Aorta (tissue), 5 donors: ENCODE measurements at places on chromosomes 12 and 14.

DNA sequence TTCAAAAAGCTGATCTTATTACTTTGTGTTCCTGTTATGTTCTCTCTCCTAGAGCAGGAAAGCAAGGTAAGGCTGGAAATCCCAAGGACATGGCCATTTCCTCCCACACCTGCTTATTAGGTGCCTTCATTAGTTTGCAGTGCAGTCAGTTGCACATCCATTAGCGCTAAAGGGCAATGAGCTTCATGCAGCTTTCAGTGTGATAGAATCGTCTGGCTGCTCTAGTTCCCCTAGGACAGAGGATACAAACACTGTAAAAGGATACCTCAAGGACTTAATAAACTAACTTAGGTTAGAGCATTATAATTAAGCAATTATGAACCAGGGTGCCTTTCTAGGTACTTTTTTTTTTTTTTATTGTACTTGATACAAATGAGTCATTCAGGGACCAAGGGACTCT is 21.1 kb downstream of the TMEM117 start:
- DNase-seq, result no peak

DNA sequence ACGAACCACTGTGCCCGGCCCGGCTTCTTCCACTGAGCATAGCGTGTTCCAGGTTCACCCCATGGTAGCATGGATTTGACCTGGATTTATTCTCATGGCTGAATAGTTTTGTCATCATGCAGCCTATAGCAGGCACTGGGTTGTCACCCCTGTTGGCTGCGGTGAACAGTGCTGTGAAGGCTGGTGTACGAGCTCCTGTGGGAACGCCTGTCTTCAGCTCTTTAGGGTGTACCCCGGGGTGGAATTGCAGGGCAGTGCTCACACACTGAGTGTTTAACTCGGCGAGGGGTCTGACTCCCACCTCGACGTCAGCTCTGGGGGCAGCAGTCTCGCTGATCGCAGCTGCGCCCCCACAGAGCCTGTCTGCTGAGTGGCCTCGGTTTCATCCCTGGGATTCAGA is 15.3 kb downstream of the MMP17 start:
- no peak for DNase-seq

GRCh38 chr14:64636980-64637429 is 67.2 kb upstream of the PLEKHG3 start:
- DNase-seq, result no peak

DNA sequence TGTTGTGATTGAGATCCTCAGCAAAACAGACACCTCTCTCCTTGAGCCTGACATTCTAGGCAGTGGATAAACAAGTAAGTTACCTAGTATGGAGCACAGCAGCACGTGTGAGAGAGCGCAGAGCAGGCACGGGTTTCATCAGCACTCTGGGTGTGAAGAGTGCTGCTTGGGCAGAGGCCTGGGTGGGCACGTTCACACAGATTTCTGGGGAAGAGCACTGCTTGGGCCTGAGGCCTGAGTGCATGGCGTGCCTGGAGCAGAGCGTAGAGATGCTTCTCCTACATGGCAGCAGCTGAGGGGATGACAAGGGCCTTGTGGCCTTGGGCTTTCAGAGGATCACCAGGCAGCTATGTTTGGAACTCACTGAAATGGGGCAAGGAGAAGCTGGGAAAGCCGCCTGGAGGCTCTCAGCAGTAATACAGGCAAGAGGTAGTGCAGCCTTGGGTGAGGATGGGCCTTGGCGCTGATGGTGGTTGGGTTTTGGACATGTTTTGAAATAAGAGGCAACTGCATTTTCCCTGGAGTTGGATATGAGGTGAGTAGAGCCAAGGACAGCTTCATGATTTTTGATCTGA is 17.6 kb downstream of the CKB start:
- no peak for DNase-seq

DNA sequence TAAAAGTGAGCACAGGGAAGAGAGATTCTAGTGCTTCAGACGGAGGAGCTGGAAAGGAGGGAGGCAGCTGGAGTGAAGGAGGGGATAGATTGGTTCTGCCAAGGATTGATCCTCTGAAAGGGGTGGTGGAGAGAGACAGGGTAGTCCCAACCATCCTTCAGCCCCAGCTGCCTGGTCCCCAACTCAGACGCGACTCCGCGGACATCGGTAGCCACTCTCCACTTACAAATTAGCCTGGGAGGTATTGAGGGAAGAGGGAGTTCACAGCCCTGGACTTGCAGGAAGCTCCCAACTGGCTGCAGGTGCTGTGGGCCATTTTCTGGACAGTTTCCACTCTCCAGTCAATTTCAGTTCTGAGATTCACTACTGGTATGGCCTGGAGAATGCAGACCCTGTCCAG is 1.2 kb downstream of the PLEKHD1 start:
- no peak for DNase-seq

- DNase-seq, result no peak
These were observed 5.0 kb downstream of the CARMIL3 start for GRCh38 chr14:24056800-24057184.

GRCh38 chr14:40100544-40101196 is 668.4 kb upstream of the FBXO33 start:
- no peak for DNase-seq

GRCh38 chr14:90827919-90828610 is 11.8 kb upstream of the TTC7B start:
- DNase-seq, result peak; percentile 96

- DNase-seq, result no peak
These were observed 41.1 kb downstream of the GPR19 start for GRCh38 chr12:12654691-12655460.

GRCh38 chr12:45034861-45035265 is 16.0 kb downstream of the DBX2 start:
- DNase-seq, result no peak

- no peak for DNase-seq
These were observed 14.0 kb downstream of the KRT76 start for GRCh38 chr12:52763036-52763659.

GRCh38 chr14:100313464-100314230 is 7.4 kb upstream of the SLC25A29 start:
- no peak for DNase-seq

DNA sequence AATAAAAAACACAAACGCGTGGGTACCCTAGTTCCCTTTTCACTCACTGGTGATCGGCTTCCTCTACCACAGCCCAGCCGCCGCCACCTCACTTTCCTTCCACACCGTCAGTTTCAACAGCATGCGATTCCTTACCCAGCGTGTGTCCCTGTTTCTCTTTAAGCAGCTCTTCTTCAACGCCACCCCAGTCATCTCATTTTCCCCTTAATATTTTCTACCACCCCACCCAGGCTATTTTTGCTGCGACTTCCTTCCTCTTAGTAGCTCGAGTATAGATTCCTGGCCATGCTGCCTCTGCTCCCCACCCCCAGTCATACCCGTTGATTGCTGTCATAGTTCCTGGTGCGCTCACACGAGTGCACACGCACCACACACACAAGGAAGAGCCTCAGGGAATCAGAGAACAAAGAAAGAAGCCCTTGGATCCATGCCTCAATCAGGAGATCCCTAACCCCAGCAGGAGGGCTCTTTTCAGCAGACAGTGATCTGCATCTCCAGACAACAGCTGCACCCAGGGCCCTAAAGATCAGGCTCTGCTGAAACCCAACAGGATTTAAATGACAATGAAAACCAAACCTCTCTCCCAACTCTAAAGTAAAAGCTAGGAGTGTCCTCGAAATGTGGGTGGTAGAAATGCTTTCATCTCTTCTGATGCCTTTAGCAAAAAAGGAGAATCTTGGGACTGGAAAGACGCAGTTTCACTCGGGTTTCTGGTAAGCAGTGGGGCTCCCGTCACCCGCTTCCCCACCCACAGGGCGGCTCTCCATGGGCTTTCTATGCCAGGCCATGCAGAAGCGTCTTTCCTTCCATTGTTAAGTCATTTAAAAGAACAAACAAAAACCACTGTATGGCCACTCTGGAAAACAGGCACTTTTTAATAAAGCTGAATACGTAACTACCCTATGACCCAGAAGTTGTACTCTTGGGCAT is 23.8 kb downstream of the VPS37B start:
- peak; percentile 83 for DNase-seq

- DNase-seq, result peak; percentile 61
These were observed 72.5 kb downstream of the LGMN start for GRCh38 chr14:92675976-92676375.

GRCh38 chr12:1282670-1283315 is 291.8 kb downstream of the ERC1 start:
- DNase-seq, result no peak

DNA sequence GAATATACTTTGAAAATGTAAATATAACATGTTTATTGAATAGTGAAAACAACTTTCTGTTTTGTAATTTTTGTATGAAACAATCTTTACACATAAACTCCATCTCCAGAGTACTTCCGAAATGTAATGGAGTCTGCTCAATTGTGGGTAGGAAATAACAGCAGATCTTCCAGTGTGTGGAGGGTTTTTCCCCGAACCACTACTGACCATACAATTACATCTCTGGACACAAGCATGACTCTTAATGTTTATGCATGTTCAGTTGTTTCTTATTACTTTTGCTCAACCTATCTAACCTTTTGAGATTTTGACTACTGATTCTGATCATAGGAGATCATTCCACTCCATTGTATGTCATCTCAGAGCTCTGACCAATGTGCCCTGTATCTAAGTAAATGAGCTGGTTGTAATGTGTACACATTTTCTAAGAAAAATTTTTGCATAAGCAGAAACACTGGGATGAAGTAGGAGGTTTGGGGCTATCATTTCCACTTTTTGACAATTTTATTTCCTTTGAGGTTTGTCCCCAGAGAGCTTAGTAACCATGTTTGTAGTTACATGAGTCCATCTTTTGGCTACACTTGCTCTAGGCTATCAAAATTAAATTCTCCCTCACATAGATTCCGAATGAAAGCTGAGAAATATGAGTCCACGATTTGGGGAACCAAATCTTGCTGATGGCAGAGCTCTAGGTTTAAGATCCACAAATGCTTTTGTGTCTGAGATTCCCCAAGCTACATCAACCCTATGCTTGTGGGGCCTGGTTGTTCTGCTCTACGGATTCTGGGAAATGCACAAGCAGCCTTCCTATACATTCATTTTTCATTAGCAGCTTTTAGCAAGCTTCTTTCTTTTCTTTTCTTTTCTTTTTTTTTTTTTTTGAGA is 21.4 kb upstream of the CLEC4D start:
- no peak for DNase-seq

- no peak for DNase-seq
These were observed 1.3 kb upstream of the RASSF3 start for GRCh38 chr12:64608901-64609535.

GRCh38 chr14:90816681-90817436 is 629 bp upstream of the TTC7B start:
- DNase-seq, result no peak

DNA sequence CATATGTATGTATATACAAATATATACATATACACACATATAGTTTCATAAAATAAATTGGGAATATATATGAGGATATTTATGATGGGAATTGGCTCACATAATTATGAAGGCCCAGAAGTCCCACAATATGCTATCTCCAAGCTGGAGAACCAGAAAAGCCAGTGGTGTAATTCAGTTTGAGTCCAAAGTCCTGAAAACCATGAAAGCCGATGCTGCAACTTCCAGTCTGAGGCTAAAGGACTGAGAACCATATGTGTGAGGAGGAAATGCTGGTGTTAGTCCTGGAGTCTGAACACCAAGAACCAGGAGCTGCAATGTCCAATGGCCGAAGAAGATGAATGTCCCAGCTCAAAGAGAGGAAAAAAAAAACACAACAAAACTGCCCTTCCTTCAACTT is 65.5 kb upstream of the PRKD1 start:
- no peak for DNase-seq

GRCh38 chr14:33839193-33840076 is 111.4 kb downstream of the EGLN3 start:
- DNase-seq, result peak; percentile 78

GRCh38 chr14:30854492-30854891 is 19.9 kb upstream of the COCH start:
- no peak for DNase-seq

- no peak for DNase-seq
These were observed 503.5 kb downstream of the LRFN5 start for GRCh38 chr14:42110167-42110566.

DNA sequence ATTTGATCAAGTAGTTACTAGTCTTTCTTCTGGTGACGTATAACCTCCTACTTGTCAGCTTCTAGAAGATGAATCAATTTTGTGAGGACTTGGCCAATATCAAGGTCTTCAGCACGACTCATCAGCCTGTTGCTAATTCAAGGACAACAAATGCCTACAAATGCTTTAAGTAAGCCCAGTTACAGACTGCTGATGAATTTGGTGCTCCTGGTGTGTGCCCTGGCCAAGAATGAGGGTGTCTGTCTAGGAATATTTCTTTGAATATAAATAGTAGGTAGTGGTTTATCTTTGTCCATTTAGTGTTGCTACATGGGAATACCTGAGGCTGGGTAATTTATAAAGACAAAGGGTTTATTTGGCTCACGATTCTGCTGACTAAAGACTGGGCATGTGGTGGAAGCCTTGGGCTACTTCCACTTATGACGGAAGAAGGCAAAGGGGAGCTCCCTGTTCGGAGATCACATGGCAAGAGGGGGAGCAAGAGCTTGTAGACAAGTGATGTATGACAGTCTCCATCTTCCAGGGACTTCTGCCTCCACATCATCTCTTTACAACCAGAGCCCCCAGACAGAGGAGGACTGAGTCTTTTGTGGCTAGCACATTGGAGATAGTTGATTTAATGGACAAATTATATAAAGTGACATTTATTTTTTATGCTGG is 180.2 kb downstream of the CRADD start:
- no peak for DNase-seq

DNA sequence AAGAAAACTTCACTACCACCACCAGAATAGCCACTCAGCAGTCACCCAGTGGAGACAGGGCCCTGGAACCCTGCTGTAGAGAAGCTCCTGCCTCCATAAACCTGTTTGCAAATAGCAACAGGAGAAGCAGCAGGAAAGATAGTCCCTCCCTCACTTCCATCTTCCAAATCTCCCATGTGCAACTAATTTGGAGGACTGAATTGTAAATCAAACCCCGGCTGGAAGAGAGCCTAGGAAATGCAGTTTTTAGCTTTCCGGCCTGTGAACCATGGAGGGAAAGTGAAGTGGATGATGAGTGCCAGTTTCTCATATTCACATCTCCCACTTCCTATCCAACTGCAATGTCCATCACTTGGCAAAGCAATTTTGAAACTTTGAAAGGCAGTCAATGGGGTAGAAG is 167.2 kb upstream of the FRMD6 start:
- DNase-seq, result no peak

GRCh38 chr14:96084796-96085195 is 45.6 kb downstream of the C14orf132 start:
- peak; percentile 26 for DNase-seq

DNA sequence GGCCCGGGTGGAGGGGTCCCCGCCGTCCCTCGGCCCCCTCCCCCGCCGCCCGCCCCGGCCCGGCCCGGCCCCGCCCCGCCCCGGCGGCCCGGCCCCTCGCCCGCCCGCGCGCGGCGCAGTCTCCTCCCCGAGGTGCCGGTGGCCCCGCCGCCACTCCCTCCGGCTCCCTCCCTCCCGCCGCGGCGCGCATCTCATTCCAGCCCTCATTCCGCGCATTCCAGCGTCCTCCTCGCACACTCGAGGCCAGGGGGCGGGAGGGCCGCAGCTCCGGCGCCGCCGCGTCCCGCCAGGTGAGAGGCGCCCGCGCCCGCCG is at the start of gene TEAD4:
Gene TEAD4 (plus strand): TSS at position 206 of the 313 bp plus-strand sequence.
- DNase-seq, result peak; percentile 93

GRCh38 chr14:55927028-55927427 is 191.2 kb upstream of the PELI2 start:
- DNase-seq, result no peak

- DNase-seq, result no peak
These were observed 98.7 kb downstream of the PHETA1 start for GRCh38 chr12:111270239-111270638.
